Stimulated activated CD4-positive, alpha-beta T cell treated with anti-CD3 and anti-CD28 coated beads, Interleukin-15, amount 100 ng/mL, for 1 hour (primary cell): ENCODE measurements at places on chromosomes 2 and 18.

DNA sequence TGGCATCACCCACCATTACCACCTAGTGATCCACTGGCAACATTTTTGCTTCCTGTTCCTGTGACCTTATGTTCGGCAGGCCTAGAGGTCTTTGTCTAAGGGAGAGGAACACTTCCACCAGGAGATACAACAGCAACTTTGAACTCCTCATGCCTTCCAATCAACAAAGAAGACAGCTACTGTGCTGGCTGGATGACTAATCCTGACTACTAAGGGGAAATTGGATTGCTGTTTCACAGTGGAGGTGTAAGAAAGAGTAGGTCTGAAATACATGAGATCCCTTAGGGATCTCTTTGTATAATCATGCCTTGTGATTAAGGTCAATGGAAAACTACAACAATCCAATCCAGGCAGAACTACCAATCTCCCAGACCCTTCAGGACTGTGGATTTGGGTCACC, 45.2 kb downstream of the EIF2AK3 start:
- DNase-seq = no peak

DNA sequence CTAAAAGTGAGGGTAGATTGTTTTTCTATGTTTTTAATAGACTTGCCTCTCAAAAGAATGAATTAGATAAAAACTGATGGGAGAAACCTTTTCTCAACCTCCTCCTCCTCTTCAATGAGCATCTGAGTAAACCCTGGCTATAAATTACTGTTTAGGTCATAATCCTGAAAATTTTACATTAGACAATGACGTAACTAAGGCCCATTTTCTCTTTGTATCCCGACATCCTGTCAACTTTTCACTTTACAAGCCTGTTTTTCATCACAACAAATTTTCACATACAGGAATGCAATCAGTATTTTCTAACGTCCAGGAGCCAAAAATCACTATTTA, 1.3 kb downstream of the SPIRE1 start:
- no peak for DNase-seq

DNA sequence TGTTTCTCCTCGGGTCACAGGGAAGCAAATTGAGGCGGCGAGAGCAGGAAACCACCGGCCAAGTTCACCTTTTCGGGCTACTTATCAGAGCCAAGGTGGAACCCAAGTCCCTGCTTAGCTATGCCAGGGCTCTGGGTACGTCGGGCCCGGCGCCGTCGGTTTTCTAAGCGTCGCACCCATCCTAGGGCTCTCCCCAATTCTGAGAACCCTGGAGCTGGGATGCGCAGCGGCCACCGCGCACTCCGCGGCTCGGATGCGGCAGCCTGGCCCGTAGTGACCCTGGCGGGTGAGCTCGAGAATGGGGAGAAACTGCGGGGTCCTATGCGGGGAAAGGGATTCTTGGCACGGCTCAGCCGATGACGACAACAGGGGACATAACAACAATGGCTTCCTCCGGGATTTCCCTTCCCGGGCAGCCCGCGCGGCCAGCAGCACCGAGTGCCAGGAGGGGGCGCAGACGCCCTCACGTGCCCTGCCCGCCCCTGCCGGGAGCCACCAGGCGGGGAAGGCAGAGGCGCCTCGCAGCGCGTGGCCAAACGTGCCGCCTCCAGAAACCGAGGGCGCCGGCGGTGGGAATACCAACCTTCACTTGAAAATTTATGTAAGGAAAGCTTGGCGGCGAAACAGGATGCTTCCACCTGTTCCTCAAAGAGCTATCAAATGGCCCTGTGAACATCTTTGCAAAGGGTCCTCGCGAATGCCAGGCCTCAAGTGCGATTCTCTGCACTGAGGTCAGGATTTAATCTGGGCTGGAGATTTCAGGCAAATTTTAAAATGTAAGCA, 2.1 kb upstream of the SLC30A3 start:
- peak; percentile 56 for DNase-seq

- no peak for DNase-seq
Observed at GRCh38 chr2:187499941-187500532, 52.0 kb upstream of the CALCRL start.

GRCh38 chr2:53751728-53752127, 15.9 kb upstream of the CHAC2 start:
- DNase-seq = no peak

DNA sequence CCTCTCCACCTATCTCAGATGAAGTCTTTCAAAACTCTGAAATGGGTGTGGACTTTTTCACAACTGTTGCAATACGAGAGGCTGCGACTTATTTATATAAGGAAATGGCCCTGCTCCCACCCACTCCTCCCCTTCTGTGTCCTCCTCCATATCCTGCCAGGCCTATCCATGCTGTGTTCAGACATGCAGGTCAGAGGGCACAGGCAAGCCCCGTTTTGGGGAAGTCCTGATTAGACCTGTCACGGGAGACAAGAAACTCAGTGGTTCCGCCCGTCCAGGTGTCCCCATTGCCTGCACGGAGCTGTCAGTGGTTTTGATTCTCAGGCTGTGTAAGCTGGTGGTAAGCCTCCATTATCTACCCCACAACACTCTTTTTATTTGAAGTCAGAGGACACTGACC, 99.6 kb upstream of the MGAT5 start:
- no peak for DNase-seq

DNA sequence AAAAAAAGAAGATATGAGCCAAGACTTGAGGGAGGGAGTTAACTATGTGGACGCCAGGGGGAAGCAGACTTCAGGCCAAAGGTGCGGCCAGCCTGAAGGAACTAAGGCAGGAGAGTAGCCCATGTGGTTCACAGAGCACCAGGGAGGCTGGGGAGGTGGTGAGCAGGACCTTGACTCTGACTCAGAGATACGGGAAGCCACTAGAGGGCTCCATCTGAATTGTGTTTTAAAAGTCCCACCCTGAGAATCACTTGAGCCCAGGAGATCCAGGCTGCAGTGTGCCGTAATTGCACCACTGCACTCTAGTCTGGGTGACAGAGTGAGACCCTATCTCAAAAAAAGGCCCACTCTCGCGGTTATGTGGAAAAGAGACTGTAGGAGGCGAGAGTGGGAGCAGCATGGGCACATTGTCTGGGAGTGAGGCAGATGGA, 12.3 kb downstream of the CEP192 start:
- no peak for DNase-seq

DNA sequence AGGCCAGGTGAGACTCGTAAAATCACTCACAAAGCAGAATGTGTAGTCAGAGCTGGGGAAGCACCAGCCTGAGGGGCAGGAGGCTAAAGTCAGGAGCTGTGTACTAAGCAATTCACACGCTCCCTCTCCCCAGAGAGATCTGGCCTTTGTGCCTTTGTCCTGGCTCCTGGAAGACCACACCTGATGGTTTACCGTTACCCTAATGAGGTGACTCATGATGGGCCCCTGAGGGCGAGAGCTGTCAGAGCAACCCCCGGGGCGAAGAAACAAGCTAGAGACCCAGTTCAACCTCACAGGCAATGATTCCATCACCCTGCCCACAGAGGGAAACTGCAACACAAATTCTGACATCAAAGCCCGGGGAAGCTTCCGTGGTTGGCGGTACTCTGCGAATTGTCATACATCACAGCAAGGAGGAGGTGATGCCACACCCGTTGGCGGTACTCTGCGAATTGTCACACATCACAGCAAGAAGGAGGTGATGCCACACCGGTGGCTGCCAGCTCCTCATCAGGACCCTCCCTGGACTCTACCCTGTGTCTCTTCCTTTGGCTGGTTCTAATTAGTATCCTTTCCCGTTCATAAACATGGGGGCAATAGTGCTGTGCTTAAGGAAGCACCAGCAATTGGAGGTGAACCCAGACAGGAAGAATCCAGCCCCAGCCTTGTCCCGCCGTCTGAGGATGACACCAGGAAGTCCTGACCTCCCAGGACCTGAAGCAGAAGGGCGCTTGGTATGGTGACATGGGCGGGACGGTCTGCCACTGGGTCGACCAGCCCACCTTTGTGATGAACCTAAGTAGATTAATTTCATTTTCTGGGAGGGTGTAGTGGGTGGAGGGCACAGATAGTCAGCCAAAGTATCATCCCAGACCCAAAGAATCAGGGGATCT, 30.5 kb downstream of the B3GNT7 start:
- no peak for DNase-seq

- no peak for DNase-seq
Observed at GRCh38 chr2:74756356-74756890, 77.5 kb upstream of the HK2 start.

DNA sequence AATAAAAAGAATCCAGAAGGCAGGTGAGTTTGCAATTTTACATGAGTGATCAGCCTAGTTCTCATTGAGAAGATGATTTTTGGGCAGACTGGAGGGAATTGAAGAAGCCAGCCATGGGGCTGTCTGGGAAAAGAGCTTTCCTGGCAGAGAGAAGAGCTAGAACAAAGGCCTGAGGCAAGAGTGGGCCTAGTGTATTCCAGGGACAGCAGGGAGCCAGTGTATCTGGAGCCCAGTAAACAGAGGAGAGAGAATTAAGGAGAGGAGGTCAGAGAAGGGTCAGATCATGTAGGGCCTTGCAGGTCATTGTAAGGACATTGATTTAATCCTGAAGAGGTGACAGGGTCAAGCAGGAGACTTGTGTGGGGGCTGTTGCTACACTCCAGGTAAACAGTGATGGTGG, 195.8 kb downstream of the SATB2 start:
- DNase-seq = no peak

DNA sequence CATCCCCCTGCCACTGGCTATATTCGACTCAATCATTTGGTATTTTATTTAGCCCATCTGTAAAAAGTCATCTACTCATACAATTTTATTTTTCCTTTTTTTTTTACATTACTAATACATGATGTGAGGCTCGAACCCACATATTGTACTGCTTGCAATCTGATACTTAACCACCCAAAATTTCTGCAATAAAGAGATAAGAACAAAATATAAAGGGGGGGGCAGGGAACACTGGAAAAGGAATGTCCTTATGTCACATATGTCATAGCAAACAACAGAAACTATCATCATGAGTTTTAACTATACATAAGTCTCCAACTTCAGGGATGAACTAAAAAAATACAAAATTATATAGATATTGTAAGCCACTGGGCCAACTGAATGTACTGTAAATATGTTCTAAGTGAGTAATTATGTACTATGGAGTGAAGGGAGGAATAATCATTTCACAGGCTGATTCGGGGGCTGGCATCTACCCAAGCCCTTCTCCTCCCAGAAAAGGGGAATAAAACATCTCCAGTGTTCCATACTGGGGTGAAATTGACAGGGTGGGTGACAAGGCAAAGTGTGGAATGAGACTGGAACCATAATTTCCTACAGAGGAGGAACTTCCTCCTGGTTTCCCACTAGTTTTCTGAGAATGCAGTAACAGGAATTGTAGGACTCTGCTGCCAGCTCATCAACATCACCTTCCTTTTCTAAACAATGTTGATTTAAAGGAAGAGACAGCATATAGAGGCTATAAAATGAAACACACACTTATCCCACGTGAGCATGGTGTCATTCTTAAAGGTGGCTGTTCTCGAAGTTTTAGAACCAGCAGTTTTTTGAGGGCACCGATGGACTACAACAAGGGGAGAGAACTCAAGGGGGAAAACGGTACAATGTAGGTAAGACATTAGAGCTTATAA, 79.5 kb downstream of the FARSB start:
- DNase-seq = no peak

- DNase-seq = no peak
Observed at GRCh38 chr2:192410319-192410718, 215.6 kb upstream of the TMEFF2 start.

GRCh38 chr2:225290757-225291400, 108.6 kb upstream of the NYAP2 start:
- no peak for DNase-seq

GRCh38 chr2:138676619-138677021, 103.6 kb downstream of the NXPH2 start:
- DNase-seq = no peak

GRCh38 chr2:85794491-85795121, 40.8 kb downstream of the ATOH8 start:
- DNase-seq = no peak

DNA sequence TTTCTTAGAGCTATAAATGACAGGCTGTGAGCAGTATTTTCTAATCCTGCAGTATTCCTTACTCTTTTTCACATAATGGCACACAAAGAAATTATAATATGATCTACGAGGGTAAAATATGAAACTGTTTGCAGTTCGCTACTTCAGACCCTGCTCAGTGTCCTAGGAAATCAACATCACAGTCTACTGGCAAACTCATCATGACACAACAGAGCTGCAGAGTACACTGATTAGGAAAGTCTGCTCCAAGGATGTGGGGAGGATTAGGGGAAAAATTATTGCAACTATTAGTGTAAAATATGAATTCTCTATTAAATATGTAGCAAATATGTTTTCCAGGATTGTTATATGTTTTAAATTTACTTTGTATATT, 149.2 kb upstream of the REG3G start:
- DNase-seq = no peak

GRCh38 chr2:239600001-239600593, 199.3 kb upstream of the HDAC4 start:
- no peak for DNase-seq

DNA sequence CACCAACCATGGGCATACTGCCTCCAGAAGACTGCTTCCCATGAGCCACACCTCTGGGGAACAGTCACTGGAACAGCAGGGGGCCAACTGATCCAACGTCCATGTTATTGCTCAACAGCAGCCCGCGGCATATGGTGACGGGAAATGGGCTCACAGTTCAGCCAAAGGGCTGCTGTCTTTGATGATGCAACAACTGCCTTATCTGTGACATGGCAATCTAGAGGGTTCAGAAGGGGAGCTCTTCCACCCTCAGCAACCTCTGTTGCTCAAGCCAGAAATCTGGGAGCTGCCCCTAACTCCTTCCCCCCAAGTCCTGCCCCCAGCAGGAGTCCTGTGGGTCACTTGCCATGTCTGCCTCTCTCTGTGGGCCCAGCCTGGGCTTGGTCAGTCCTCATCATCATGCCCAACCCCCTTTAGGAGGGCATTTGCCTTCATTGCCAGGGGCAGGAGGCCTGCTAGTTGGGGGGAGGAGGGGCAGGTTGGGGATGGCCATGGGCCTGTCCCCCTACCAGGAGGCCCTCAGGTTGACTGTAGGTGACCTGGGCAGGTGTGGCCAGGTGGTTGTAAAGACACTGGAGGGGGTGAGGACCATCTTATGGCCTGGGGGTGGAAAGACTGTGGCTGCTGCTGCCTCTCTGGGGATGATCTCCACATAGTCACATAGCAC, 212.9 kb downstream of the CYP26B1 start:
- no peak for DNase-seq

GRCh38 chr18:35247412-35248249, 6.8 kb downstream of the ZNF397 start:
- no peak for DNase-seq

- no peak for DNase-seq
Observed at GRCh38 chr2:37776487-37776886, 105.0 kb upstream of the CDC42EP3 start.

DNA sequence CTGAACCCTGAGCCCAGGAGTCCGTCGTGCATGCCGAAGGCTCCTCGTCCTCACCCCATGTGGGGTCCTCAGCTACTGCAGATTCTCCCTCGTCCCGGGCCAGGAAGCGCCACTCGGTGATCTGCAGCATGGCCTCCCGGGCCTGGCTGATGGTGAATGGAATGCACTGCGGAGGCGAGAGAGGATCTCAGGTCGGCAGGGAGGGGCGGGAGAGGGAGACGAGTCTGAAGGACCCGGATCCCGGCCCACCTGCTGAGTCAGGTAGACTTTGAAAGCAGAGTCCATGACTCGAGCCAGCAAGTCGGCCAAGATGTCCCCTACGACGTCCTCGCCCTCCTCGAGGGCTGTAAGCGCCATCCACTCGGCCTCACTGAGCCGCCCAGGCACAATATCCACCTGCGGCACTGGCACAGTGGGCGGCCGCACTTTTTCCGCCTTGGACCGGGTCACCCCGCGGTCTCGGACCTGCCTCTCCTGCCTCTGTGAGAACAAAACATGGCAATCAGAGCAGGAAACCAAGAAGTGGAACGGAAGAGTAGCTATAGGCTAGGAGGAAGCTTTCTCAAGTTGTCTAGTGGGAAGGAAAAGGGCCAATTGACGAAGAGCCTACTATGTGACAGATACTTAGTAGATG, 5.5 kb downstream of the C2orf81 start:
- DNase-seq = no peak
